ENCODE measurements at places on chromosomes 13 and 19. TPM values are rescaled to one million over a fixed set of nuclear protein-coding genes. Genes with fewer than 3 reads are reported as not detected.

- no peak for DNase-seq
These were observed 18.2 kb upstream of the QTRT1 start for GRCh38 chr19:10683064-10683426.

DNA sequence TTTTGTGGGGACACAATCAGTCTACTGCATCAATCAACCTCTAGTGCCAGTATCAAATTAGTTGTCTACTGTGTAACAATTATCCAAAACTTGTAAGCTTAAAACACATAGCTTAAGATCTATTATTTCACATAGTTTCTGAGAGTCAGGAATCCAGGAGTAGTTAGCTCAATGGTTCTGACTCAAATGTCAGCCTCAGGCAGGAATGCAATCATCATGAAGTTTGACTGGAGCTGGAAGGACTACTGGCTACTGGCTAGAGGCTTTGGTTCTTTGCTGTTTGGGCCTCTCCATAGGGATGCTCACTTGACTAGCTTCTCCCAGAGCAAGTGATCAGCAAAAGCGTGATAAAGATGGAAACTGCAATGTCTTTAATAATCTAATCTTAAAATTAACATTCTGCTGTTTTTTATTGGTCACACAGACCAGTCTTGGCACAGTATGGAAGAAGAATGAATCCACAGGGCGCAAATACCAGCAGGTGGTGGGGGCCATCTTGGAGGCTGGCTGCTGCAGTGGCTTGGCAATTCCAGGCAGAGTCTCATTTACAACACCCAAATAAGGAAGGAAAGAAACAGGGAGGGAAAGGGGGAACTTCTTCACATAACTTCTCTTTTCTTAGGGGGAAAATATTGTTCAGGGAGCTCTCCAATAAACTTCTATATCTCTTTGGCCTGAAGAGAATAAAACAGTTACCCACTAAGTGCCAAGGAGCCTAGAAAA, 15.7 kb downstream of the CAB39L start:
- no peak for DNase-seq

- DNase-seq: no peak
These were observed 7.1 kb upstream of the ICAM3 start for GRCh38 chr19:10346509-10346908.

GRCh38 chr19:43332058-43332922, 21.2 kb upstream of the CD177 start:
- DNase-seq: no peak

DNA sequence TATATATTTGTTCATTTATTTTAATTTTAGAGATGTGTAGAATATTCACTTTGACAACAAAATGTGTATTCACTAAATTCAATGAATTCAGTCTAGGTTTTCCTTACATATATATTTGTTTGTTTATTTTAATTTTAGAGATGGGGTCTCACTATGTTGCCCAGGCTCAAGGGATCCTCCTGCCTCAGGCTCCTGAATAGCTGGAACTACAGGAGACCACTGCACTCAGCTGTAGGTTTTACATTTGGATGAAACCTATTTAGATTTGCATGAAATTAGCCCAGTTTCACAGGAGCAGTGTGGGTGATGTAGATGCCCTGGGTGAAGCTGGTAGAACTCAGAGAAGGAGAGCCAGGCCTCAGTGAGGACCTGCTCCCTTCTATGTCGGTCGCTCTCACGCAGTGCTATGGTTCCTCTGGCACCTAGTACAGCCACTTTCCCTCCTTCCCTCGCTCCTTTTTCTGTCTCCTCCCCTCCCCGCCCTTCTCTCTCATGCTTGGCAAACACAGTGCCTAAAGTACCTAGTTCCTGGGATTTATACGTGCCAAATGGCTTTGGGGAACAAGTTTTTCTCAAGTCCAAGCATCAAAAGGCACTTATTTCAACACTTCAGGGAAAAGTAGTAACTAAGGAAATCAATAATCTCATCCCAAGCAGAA, 14.7 kb upstream of the HMGB1 start:
- DNase-seq: no peak

GRCh38 chr19:34867631-34868030, 59.1 kb upstream of the ZNF30 start:
- DNase-seq: no peak

DNA sequence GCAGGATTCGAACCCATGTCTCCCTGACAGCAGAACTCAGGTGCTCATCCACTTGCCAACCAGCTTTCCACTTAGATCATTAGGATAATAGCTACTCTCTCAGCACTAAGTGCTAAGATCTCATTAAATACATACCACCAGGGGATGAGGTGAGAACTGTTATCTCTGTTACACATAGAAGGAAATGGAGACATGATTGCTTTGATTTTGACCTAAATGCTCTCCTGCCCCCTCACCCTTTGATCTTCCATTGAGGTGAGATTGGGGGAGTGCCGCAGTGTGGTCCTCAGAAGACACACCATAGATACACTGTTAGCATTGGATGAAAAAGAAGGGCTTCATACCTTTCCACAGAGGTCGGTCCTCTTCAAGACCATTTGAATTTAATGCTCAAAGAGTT, 38.9 kb upstream of the NPAS1 start:
- DNase-seq: no peak

GRCh38 chr19:23783636-23784035, 24.9 kb upstream of the ZNF681 start:
- no peak for DNase-seq

DNA sequence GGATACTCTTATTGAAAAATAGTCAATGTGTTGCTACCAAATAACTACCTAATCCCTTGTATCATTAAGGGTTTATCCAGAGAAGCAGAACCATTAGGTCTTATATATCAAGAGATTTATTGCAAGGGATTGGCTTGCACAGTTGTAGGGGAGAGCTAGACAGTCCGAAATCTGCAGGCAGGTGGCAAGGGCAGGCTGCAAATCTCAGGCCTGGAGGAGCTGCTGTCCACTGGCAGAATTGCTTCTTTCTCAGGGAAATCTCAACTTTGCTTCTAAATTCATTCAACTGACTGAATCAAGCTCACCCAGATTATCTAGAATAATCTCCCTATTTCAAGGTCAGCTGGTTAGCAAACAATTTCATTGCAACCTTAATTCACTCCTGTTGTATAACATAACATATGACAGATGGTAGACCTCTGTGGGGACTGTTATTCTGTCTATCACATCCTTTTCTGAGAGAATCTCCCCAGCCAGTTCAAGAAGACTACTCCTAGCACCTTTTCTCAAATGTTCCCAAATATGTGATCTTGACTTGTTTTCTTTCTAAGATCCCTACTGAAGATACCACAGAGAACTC, 194.2 kb downstream of the NHLRC3 start:
- DNase-seq: no peak

DNA sequence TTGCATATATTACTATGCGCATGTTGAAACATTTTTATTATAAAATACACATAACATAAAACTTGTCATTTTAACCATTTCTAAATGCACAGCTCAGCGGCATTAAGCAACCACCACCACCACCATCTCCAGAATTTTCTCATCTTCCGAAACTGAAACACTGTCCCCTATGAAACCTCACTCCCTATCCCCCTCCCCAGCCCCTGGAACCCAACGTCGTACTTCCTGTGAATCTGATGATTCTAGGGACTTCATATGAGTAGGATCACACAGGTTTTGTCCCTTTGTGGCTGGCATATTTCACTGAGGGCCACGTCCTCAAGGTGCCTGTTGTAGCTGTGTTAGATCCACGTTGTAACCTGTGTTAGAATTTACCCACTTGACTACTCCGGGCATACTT, 716 bp upstream of the MAP2K2 start:
- no peak for DNase-seq

- no peak for DNase-seq
These were observed 113.4 kb upstream of the SLITRK5 start for GRCh38 chr13:87557788-87558187.

DNA sequence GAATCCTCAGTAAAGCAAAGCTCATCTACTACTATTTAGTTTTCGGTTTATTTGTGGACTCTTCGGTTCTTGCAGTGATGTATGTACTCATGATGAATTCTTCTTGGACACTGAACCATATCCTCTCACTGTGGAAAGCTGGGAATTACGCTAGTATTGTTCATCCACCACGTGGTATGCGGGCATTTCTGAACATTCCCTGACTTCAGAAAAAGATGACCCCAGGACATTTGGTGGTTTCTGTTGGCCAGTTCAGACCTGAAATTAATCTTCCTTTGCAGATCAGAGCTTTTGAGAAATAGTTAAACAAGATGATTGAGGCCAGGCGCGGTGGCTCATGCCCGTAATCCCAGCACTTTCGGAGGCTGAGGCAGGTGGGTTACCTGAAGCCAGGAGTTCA, 25.3 kb upstream of the FBN3 start:
- DNase-seq: no peak

GRCh38 chr13:34357435-34358232, 539.7 kb downstream of the RFC3 start:
- DNase-seq: no peak

DNA sequence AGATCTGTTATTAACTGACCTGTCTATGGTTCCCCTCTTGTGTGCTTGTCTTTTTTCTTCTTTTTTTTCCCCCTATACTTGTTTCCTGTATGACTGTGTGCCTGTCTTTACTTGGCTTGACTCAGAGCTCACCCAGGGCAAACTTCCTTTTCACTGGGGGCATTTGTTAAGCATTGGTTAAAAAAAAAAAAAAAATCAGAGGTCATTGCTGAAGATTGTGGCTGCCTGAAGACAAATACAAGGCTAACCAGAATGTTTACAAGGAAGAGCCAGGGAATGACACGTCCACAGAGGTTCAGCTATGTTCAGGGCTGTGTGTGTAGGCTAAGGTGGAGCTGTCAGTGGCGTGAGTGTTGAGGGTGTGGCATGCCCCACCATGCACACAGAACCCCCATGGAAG, 47.1 kb downstream of the LNX2 start:
- no peak for DNase-seq

- no peak for DNase-seq
These were observed 4.1 kb upstream of the ZNF699 start for GRCh38 chr19:9313756-9314155.

- no peak for DNase-seq
These were observed 5.2 kb upstream of the ALKBH6 start for GRCh38 chr19:36019061-36019670.

DNA sequence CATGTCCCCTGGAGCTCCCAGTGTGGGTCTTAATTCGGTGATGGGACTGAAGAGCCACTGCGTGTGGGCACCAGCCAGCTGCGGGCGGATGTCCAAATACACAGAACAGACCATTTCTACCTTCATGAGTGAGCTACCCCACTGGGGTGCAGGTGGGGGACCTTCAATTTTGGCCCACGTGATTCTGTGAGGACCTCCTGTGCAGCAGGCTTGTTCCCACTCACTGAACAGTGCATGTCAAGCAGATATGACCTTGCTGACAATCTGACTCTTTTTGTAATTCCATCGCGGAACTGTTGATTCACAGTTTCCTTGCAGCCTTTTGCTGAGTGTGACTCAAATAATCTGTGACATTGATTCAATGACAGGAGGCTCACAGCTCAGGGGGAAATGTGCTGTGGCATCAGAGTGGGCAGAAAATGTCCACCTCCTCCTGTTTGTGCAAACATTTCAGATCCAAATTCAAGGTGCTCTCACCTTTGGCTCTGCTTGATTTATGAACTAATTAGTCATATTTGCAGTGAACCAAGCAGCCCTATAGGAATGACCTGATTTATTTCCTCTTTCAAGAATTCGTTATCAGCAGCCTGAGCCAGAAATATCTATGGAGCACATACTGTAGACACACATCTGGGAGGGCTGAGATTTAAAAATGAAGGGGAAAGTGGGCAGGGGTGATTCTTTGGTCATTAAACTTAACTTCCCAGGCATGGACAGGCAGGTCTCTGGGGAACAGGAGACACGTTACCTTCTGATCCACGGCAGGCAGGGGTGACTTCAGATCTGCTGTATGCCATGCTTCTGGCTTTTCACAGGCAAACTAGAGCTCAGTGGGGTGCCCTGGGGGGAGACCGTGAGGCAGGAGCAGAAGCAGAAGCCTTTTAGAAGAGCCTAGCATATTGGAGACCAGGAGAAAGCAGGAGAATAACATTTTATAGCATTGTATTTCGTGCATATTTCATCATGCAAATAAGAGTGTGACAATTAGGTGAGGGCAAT, 170.0 kb upstream of the KL start:
- DNase-seq: no peak

DNA sequence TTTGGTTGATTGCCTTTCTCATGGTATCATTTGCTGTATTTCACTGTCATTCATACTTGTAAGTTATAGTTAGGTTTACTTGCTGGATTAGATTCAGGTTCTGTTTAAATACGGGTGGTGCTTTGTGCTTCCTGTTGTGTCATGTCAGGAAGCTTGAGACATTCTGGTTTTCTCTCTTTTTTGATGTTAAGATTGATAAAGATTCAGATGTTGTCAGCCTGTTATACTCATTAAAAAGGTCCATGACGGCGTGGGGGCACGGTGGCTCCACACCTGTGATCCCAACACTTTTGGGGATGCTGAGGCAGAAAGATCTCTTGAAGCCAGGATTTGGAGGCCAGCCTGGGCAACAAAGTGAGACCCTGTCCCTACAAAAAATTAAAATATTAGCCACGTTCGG, 45.7 kb downstream of the NAA16 start:
- DNase-seq: no peak

DNA sequence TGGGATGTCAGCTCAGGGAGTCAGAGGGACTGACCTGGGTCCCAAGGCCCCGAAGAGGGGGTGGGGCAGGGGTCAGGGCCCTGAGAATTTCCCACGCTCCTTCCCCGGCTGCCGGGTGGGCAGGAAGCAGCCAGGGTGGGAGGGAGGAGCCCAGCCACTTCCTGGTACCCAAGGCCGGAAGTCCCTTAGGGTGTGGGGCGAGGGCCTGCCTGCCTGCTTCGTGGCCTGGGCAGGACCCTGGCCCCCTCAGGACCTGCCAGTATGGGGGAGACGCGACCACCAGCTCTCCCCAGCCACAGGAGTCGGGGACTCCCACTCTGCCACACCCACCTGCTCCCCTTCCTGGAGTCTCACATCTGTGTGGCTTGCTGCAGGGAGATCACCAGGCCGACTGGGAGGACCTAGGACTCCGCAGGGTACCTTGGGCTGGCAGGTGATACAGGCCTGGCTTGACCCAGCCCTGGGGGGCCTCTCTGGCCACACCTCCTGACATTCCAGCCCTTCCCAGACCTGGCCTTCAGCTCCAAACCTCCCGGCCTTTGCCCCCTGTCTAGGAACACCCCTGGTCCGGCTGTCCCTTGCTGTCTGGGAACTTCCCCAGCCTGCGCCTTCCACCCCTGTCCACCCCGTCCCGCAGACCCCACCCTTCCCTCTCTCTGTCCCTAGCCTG, 9.8 kb upstream of the CIRBP start:
- no peak for DNase-seq

DNA sequence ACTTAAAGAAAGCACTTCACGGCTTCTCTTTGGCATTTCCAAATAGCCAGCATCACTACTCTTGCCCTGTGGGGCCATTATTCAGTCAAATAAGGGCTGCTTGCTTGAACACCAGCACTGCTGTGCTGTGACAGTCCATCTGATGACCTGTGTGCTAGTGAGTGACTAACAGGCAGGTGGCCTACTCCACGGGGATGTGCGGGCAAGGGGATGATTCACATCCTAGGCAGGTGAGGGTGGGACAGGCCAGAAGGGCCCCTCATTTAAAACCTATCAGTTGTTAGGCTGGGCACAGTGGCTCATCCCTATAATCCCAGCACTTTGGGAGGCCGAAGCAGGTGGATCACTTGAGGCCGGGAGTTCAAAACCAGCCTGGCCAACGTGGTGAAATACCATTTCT, 8.2 kb downstream of the CCNE1 start:
- no peak for DNase-seq

S1PR5 gene
- polyA plus RNA-seq: 1.7 TPM

LIPE gene
- polyA plus RNA-seq: 8.2 TPM

GIPR gene
- polyA plus RNA-seq: 0.47 TPM

ACP7 gene
- polyA plus RNA-seq: 0.31 TPM

TMPRSS9 gene
- polyA plus RNA-seq: 0.27 TPM

CRLF1 gene
- polyA plus RNA-seq: 2.7 TPM

CYP4F8 gene
- not detected for polyA plus RNA-seq

LRCH1 gene
- 35.4 TPM for polyA plus RNA-seq

ZNF600 gene
- polyA plus RNA-seq: 7.1 TPM

B9D2 gene
- 6.1 TPM for polyA plus RNA-seq

Data from right renal cortex interstitium (tissue), 3 donors.